Activated CD4-positive, alpha-beta T cell treated with anti-CD3 and anti-CD28 coated beads, Interleukin-2, amount 10 ng/mL, durations not matched to agents 7 days and 5 days (primary cell): ENCODE measurements at places on chromosomes 1 and 21. TPM values are rescaled to one million over a fixed set of nuclear protein-coding genes. Genes with fewer than 3 reads are reported as not detected.

DNA sequence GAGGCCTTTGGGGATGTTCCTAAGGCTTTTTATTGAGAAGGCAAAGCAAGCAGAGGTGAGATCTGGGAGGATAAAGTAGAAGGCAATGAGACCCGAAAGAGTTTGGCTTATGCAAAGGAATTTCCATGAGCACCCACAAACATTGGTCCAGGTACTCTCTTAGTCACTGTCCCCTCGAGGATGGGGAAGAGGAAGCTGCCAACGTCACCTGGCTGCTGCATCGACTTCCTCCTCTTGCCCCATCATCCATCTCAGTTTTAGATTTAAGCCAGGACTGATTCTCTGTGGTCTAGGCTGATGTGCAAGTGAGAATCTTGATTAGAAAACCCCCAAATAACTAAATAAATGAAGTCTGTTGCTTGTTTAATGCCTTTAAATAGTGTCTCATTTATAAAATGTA lies 28.7 kb downstream of the RUNX1 start:
- no peak for DNase-seq

- DNase-seq, result no peak
Measured at GRCh38 chr1:172826096-172826741, 167.3 kb downstream of the FASLG start.

The MGST3 gene
- 65.4 TPM for total RNA-seq

DNA sequence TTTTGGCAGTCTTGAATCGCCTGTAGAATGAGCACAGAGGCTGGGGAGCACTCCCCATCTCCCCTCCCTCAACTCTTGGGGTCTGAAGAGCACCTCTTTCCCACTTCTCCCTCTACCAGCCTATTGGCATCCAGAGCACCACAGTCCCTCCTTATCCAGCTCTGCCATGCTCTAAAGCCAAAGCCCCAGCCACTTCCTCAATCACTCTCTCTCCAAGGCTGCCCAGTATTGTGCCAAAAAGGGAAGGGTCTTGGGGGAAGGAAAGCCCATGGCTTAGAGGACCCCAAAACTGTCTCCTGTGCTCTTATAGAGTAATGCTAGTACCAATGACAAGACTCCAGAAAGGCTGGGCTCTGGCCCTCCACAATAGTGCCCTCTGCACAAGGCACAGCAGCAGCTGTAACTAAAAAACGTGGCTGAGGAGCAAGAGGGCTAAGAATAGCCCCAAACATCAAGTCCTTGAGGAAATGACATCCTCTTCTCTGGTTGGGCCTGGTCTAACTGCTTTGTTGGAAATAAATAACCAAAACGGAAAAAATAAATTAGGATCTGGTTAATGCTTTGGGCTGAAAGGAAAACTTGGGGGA lies 28.4 kb downstream of the SLC27A3 start:
- no peak for DNase-seq

DNA sequence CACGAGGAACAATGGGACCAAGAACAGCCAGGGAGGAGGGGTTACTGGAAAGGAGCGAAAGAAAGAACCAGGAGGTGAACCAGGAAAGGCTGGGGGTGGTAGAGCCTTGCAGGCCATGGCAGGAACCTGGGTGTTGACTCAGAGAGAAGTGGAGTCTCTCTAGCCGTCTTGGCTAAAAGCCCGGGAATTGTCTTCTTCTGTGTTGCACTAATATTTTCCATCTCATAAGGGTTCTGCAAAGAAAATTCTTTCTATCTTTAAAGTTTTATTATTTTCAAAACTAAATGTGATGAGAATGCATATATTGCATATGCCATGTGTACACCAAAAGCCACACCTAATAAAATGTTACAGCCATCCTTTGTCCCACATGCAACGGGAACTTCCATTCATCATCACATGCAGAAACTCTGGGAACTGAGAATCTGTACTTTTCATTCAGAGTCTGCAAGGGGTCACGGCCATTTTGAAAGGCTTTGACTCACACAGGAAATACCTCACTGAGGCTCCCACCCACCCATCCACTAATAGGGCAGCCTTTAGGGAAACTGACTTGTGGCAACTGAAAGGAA lies 38.0 kb downstream of the ERG start:
- no peak for DNase-seq

GRCh38 chr21:39086547-39086946 lies 96.7 kb downstream of the PSMG1 start:
- DNase-seq, result no peak

DNA sequence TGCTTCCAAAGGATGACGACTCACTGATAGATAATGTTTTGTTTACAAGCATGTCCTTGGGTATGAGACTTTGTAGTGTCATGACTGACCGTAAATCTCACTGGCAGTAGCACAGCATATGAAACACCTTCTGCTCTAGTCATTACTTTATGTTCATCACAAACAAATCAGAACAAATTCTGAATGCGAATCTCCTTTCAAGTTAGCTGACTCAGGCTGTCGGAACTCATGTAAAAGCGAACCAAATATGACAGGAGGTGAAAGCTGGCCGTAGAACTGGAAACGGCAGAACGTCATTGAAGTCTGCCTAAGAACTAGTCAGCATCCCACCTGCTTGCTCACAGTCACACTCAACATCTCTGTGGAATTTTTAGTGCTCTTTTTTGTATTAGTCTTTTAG lies 143.9 kb downstream of the RGS7 start:
- no peak for DNase-seq

The FRRS1 gene
- total RNA-seq, result 2.1 TPM

The PTBP2 gene
- 17.0 TPM for total RNA-seq

DNA sequence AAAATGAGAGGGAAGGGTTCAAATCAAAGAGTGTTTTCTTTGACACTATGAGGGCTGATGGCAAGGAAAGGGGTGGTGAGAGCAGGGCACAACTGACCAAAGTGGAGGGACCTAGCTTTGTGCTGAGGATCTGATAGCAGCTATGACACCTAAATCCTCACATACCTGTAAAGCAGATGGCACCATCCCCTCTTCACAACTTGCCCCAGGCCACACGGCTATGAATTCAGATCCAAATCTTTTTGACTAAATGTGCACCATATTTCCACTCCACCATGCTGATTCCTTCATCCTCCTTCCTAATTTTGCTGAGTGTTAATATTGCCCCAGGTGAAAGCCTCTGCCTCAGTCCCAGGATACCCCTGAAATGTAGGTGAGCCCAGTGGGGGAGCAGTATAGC lies 385.7 kb downstream of the PLPP3 start:
- no peak for DNase-seq

DNA sequence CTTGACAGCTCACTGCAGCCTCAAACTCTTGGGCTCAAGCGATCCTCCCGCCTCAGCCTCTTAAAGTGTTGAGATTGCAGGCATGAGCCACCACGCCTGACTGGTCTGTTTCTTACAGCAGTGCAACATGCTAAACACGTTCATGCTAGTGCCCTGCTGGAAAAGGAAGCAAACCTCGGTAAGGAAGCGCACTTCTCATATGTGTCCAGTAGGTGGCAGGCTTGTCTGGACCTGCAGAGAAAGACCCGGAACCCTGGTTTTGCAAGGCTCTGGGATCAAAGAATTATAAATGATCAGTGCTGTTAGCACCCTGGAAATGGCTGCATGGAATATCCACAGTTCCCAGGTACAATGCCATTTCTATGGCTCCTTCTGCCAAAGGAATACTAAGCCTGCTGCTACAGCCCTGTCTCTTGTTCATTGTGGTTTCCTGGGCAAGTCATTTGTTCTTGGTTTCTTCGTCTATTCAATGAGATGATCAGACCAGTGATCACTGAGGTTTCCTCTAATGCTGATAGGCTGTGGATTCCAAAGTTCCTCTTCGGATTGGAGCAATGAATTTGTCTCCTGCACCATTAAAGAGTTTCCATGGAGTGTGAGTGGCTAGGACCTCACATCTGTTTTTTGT lies 15.9 kb downstream of the RNU5D-1 start:
- DNase-seq, result peak; percentile 81

DNA sequence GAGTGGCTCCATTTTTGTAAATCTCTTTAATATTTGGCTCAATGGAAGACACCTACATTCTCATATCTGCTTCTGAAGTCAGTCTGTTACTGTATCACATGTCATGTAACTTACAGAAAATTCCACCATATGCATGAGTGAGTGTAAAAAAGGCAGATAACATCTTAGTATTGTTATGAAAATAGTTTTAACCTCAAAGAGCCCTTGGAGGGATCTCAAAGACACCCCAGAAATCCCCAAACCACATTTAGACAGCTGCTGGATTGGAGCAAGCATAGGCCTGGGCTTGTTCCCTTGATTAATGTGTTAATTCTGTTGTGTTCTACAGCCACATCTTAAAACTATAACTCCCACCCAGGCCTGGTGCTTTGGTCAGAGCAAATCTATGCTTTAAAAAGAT lies 16.9 kb downstream of the MACO1 start:
- DNase-seq, result no peak

The SPAG17 gene
- total RNA-seq, result not detected

DNA sequence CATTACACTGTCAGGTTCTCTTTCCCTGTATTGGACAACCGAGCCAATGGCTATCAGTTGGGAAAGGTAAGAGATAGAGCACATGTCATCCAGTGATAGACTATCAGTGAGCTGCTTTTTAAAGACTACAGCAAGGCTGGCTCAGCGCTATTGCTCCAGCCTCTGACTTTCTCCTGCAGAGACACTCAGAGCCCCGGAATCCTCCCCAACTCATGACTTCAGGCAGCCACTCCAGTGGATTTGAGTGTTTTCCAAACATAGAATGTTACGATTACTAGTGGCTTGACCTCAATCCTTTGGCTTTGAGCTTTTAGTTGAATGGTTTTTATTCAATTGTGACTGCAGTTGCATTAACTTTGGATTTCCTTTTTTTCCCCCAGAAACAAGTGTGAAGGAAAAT lies 331.9 kb downstream of the DISC1 start:
- no peak for DNase-seq

DNA sequence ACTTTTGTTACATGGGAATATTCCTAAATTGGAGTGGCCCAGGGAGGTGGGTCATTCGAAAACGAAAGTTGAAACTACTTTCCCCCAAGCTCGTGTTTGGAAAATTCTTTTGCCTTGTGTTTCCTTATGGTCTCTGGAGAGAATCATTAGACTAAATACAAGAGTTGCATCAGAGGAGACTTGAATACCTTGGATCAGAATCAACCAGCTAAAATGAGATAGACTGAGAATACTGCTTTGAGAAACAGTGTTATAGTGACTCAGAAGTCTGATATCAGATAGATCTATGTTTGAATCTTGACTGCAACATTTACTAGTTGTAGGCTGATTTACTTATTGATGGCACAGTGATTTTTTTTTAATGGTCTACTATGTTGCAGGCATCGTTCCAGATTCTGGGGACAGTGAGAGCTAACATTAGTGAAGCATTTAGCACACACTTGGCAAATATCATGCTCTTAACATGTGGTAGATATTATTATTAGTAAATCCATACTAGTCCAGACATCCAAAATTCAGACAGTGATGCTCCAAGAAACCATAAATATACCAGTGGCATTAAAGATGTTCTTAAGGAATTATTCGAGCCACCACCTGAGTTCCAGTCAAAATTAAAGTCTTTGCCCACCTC lies 12.9 kb upstream of the ACTN2 start:
- no peak for DNase-seq

The PTTG1IP gene
- total RNA-seq, result 79.9 TPM

DNA sequence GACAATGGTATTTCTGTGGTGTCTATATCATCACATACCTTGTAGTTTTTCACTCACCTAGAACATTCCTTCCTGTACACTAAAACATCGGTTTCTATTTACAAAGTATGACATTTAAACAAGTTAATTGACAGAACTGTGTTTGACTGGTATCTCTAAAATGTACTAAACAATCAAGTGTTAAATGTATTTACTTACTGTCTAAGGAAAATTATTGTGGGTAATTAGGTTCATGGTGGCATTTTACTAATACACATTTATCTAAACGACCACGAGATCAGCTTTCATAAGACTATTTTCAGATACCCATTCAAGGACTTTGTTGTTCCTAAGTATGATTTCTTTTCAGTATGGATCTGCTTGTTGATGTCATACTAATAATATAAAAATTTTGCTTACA lies 115.2 kb downstream of the ADGRL2 start:
- no peak for DNase-seq

The PTGER3 gene
- total RNA-seq, result 0.12 TPM

The MSH4 gene
- 0.40 TPM for total RNA-seq

- DNase-seq, result no peak
Measured at GRCh38 chr1:232515706-232516105, 114.2 kb downstream of the SIPA1L2 start.

GRCh38 chr1:173302890-173303829 lies 96.0 kb upstream of the TNFSF4 start:
- DNase-seq, result no peak

The ANKRD65 gene
- not detected for total RNA-seq

The FOXJ3 gene
- 46.5 TPM for total RNA-seq

DNA sequence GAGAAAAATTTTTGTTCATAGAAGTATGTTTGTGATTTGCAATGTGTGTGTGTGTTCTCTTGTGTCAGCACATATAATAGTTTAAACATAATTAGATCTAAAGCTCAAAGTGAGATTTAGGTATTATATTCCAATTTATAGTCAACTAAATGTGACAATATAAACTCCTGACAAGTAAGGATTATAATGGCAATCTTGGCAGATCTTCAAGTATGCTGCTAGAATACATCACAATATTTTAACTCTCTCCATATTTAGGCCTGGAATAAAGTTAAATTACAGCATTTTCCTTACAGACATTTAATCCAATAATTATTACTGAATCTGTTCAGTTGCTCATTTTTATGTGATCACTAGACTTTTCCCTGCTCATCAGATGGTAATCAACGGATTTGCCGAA lies 65.8 kb downstream of the LYPLAL1 start:
- DNase-seq, result no peak

The CITED4 gene
- total RNA-seq, result 6.8 TPM

The SERINC2 gene
- total RNA-seq, result 0.20 TPM

DNA sequence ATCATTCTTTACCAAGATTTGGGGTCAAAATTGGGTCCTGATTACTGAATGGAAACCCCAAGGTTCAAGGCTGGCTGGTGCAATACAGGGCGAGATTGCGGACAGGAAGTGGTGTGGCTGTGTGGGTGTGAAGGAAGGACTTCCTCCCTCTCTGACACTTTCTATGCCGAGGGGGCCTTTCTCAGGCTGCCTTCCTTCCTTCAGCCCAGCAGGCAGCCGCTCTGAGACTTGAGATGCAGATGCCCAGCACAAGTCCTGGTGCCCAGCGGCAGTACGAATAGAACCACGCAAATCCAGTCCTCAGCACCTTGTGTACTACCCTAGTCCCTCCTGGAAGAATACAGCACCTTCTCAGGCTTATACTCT lies 16.3 kb downstream of the BATF3 start:
- peak; percentile 52 for DNase-seq

DNA sequence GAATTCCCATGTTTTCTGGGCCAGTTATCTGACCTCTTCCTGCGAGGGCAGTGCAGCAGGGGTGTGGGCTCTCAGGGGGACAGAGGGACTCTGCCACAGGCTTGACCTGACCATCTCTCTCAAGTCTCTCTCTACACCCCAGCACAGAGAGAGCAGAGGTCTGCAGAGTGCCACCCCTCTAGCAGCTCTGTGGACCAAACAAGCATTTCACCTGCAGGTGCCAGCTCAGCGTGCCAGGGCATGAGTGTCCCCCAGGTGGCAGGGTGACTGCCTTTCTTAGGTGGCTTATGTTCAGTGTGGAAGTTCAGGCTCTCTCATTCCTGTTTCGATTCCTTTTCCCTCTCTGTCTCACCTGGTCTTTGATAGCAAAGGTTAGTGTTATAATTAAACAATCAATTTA lies 191.3 kb downstream of the CACNA1E start:
- no peak for DNase-seq

The SPRR5 gene
- total RNA-seq, result not detected
